ENCODE measurements at places on chromosomes 11 and 22.

DNA sequence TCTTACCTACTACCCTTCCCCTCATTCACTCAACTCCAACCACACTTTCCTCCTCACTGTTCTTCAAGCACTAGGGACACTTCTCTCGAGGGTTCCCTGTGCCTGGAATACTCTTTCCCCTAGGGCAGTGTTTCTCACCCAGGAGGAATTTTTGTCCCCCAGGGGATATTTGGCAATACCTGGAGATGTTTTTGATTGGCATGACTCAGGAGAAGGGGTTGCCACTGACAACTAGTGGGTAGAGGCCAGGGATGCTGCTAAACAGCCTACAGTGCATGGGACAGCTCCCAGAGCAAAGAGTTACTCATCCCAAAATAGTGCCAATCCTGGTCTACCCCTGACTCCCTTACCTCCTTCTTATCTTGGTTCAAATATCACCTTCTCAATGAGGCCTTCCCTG lies 40.0 kb downstream of the BTG4 start:
- no peak for DNase-seq

DNA sequence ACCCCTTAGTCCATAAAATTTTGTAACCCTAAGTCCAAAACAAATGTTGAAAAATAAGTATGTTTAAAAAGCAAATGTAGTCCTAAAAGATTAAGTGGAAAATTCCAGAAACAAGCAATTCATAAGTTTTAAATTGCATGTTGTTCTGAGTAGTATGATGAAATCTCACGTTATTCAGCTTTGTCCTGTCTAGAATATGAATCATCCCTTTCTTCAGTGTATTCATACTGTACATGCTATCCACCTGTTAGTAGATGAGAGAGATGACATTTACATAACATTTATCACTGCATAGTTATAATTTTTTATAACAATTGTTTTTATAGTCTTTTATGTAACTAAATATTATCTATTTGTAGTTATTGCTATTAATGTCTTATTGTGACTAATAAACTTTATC lies 622.3 kb upstream of the CHORDC1 start:
- DNase-seq: no peak

- DNase-seq: peak; percentile 45
Measured at GRCh38 chr11:13970986-13971385, 8.5 kb downstream of the SPON1 start.

DNA sequence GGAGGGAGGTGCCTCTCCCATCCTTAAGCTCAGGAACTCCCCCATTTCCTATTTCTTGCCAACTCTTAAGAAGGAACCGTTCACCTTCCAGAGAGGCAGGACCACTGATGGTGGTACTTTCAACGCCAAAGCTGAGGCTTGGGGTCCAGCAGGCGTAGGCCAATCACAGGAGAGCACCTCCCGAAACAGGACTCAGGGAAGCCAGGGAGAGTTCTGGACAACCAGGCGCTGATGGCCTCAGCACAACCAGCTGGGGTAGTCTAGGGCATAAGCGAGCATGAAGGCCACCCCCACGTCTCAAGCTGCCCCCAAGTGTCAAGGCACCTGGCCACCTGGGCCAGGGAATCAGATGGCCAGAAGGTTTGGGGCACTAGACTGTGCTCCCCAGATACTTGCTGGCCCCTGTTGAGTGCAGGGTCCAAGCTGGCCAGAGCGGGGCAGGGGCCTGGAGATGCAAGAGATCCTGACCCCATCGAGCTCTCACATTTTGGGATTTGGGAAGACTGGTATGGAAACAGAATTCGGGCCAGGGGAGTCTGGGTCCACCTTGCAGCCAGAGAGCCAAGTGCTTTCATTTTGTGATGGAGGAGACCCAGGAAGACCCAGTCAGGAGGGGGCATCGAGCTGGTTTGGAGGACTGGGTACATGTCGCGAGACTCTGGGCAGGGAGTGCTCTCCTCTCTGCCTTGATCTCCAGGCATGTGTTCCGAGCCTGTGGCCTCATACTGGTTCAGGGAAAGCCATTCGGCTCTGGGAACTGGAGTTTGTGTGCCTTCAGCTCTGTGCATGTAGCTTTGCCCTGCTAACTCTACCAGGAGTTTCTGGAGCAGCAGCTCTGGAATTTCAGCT lies 926 bp downstream of the CD6 start:
- DNase-seq: no peak

DNA sequence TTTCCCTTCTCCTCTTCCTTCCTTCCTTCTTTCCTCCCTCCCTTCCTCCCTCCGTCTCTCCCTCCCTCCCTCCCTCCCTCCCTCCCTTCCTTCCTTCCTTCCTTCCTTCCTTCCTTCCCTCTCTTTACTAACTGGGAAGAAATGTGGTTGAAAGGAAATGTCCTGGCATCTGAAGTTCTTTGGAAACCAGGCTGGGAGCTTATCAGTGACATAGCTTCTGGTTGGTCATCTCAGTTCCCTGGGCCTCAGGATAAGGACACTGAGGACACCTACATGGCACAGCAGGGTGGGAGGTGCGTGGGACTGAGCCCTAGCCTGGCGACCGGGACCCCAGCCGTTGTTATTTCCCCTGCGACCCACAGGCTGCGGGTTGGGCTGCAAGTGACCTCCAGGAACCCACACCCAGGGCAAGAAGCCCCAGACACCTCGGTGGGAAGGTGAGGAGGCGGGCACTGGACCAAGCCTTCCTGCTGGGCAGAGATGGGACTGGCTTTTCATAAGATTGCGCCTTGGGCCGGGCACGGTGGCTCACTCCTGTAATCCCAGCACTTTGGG lies 1486.5 kb downstream of the TBC1D22A start:
- DNase-seq: no peak

- no peak for DNase-seq
Measured at GRCh38 chr11:80163011-80163410, 722.2 kb upstream of the TENM4 start.

- no peak for DNase-seq
Measured at GRCh38 chr22:20211997-20212753, 55.9 kb downstream of the RTN4R start.

- peak; percentile 78 for DNase-seq
Measured at GRCh38 chr11:35615921-35616900, 2.0 kb upstream of the FJX1 start.

DNA sequence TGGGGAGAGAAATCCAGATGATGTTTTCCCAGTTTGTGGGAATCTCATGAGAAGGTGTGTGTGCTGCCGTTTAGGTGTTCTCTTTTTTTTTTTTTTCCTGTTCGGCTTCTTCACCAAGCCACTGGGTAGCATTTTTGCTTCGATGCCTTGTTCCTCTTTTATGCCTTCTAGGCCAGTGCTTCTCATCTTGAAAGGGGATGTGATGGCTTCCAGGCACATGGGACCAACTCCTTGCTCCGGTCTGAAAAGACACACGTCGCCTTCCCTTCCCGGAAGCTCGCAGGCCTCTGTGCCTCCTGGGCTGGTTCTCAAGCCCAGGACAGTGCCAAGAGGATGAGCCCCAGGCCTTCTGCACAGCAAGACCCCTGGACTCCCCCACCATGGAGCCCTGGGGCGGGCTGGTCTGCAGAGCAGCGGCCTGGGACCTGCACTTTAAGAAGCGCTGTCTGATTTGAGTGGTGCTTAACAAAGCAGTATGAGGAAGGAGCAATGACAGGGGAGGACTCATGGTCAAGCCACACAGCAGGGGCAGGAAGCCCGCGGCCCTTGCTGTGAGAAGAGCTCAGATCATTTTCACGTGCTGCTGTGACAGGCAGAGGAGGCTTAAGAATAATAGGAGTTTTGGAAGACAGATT lies 158.8 kb downstream of the MPPED1 start:
- DNase-seq: no peak

DNA sequence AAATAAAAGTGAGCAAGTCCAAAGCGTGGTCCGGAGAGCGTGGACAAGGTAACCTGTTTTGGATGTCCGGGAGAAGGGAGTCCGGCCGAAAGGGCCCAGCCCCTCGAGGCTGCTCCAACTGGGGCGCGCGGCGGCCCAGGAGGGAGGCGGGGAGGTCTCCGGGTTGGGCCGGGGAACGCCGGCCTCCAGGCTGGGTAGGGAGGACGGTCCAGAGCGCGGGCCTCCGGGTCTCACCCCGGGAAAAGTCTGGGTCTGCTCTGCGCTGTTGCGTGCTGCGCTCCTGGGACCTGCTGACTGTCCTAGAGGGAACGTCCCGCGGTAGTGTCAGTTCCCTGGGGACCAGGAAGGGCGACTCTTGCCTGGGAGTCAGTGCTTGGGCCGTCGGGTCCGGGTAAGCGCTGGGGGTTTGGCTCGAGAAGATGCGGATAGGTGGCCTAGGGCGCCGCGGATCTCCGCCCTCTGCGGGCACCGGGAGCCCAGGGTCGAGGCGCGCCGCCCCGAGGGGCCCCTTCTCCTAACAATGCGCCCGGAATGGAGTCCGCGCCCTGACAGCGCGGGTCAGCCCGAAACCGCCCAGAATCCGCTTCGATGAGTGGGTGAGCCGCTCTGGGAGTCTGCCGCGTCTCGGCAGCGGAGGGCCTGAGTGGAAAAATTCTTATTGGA lies 988 bp upstream of the FLI1 start:
- DNase-seq: no peak

GRCh38 chr11:14350215-14350614 lies 8.8 kb downstream of the RRAS2 start:
- DNase-seq: no peak

- no peak for DNase-seq
Measured at GRCh38 chr11:28657378-28658030, 549.3 kb downstream of the METTL15 start.

DNA sequence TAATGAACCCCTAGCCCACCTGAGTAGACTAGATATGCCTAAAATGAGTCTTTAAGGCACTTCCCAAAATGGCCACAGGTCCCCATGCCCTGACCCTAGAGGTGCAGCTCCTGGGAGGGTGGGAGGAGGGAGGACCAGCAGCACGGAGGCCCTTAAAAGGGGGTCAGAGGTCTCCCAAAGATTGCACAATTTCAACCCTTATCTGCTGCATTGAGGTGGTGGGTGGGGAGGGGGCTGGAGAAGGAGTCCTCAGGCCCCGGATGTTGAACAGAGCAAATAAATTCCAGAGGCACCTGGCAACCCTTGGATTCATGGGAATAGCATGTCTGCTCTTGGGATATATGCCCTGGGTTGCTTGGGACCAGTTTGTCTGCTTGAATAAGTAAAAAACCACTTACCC lies 57.6 kb downstream of the NAV2 start:
- no peak for DNase-seq

DNA sequence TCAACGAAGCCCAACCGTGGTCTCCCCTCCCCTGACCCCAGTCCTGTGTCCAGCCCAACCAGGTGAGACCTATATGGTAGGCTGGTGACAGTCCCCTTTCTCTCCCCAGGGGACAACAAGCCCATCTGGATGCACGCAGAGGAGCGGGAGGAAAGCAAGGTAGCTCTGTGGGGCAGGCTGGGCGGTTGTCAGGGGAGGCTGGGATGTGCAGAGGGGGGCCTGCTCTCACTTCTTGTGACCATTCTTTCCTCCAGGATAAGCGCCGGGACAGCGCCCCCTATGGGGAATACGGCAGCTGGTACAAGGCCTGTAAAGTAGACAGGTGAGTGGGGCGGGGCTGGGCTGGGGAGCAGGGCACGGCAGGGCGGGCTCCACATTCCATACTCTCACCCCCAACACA lies 3.5 kb upstream of the RAB1B start:
- DNase-seq: no peak

- DNase-seq: no peak
Measured at GRCh38 chr22:37626144-37626543, 13.3 kb upstream of the SH3BP1 start.

GRCh38 chr22:48072777-48073176 lies 1310.3 kb downstream of the TBC1D22A start:
- no peak for DNase-seq

GRCh38 chr11:125457814-125458343 lies 38.2 kb downstream of the FEZ1 start:
- DNase-seq: peak; percentile 60

GRCh38 chr11:45772449-45772774 lies 32.5 kb upstream of the SLC35C1 start:
- DNase-seq: no peak

DNA sequence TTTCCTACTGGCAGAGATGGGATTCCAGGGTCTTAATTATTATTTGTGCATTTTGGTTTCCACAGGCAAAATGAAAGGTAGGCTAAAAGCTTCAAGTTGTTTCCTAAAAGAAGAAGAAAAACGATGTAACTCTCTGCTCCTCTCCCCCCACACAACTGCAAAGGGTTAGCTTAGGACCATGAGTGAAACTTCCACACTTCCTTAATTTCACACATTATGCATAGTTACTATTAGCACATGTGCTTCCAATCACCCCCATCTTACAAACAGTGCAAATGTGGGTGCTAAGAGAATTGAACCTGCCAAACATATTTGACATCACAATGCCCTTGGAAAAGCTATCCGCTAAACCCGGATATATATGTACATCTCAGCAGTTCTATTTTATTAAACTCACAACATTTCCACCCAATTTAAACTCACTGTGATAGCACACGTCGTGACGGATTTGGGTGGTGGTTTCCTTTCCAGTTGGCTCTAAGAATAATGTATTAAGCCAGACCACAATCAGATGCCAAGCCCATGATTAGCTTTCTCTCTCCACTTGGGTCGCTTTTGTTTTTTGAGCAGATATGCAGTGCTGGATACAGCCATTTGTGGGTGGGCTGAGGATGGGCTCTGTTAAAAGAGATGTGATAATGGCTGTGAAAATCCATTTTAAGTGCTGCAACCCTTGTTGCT lies 245.0 kb upstream of the POU2AF2 start:
- no peak for DNase-seq

DNA sequence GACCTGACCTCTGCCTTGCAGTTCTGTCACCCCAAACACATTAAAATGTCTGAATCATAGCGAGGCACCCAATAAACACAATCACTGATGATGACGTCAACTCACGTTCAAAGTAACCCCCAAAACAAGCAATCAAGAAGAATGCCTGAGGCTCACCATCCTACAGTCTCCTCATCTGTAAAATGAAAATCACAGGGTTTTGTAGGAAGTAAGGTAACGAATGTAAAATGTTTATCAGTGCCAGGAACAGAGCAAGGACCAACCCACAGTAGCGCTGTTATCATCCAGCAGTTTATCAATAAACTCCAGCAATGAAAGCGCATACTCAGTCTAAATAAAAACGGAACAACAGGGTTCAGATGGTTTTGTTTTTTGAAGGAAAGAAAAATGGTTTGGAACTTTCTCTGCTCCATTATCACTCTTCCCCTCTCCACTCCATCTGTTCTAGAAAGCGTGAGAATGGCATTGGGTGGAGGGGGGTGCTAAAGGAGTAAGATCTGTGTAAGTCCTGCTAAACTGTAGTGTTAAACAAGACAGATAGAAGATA lies 110.5 kb downstream of the MICAL3 start:
- DNase-seq: no peak

DNA sequence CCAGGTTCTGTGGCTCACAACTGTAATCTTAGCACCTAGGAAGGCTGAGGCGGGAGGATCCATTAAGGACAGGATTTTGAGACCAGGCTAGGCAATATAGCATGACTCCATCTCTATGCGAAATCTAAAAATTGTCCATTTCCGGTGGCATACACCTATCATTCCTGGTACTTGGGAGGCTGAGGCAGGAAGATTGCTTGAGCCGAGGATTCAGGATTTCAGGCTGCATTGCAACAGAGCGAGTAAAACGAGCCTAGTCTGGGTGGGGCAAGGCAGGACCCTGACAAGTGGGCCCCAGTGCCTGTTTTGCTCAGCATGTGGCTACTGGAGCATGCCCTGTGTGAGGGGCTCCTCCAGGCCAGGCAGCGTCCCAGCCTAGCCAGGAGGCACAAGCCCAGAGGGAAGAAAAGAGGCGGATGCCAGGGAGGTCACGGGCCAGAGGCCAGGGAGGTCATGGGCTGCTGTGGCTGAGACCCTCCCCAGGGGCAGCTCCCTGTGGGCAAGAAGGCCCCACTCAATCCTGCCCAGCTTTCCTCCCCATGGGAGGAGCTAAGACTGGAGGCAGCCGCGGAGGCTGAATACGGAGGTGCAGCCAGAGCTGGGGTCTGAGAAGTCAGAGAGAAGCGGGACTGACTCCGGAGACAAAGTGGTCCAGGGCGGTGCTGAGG lies 8.4 kb downstream of the LRRC74B start:
- no peak for DNase-seq

Measured in head of caudate nucleus (tissue), 42 donors.